ENCODE measurements at places on chromosomes 6 and 20.

- DNase-seq: no peak
Observed at GRCh38 chr6:166970091-166970490, 13.7 kb upstream of the RNASET2 start.

- no peak for DNase-seq
Observed at GRCh38 chr6:131549811-131550210, 23.2 kb upstream of the ARG1 start.

- DNase-seq: no peak
Observed at GRCh38 chr6:105458551-105458950, 55.7 kb upstream of the PREP start.

- no peak for DNase-seq
Observed at GRCh38 chr6:97947841-97948240, 664.8 kb upstream of the MMS22L start.

DNA sequence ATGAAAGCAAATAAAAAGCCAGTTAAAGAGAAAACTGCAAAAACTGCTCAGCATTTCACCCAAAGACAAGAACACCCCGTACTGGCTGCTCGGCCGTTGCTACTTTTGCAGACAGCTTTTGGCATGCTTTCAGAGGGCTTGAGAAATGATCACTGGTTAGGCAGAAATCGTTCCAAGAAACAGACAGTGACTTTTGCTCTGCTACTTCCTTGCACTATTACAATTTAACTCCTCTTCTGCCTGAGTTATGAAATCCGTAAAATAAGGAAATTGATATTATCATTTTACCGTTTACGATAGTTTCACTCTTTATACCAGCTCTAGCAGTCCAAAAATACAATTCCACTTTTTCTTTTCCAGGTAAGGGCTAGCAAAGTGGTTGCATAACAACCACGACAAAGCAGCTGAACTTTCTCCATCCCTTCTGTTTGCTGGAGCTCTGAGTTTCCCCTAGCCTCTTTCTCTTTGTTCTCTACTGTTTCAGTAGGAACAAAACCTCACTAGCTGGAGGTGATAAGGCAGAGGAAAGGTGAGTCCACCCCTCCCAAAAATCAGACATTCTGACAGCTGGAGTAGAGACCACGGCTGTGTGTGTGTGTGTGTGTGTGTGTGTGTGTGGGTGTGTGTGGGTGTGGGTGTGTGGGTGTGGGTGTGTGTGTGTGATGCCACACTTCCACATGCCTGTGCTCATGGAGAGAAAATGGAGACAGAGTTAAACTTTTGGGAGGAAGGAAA lies 191.8 kb upstream of the RREB1 start:
- peak; percentile 34 for DNase-seq

- DNase-seq: no peak
Observed at GRCh38 chr6:148868314-148868713, 121.5 kb downstream of the UST start.

DNA sequence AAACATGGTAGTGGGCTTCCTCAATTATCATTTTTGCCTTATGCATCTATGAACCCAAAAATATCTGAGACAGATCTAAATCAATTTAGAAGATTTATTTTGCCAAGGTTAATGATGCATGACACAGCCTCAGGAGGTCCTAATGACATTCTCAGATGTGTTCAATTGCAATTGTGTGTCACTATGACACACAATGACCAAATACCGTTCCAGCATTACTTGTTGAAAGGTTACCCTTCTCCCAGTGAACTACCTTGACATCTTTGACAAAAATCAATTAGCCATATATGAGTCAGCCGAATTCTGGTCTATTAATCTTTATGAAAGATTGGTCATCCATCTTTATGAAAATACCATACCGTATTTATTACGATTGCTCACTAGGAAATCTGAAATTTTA lies 592.5 kb upstream of the GJE1 start:
- no peak for DNase-seq

GRCh38 chr6:28597217-28597835 lies 71.6 kb downstream of the GPX5 start:
- no peak for DNase-seq

DNA sequence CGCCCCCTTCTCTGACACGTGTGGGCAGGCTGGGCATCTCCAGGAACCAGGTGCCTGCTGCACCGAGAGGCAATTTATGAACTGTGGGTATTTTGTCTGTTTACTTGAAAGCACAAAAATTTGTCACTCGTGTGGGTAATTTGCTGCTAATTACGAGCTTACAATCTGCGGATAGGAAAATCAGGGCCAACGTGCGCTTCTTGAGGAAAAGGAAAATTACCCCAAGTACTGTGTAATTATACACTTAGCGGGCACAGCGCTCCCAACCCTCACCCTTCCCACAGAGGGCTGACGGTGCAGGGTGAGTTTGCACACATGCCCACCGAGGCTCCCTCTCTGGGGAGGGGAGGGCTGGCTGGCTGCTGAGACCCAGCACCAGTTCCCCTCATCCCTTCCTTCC lies 25.3 kb upstream of the MDGA1 start:
- no peak for DNase-seq

DNA sequence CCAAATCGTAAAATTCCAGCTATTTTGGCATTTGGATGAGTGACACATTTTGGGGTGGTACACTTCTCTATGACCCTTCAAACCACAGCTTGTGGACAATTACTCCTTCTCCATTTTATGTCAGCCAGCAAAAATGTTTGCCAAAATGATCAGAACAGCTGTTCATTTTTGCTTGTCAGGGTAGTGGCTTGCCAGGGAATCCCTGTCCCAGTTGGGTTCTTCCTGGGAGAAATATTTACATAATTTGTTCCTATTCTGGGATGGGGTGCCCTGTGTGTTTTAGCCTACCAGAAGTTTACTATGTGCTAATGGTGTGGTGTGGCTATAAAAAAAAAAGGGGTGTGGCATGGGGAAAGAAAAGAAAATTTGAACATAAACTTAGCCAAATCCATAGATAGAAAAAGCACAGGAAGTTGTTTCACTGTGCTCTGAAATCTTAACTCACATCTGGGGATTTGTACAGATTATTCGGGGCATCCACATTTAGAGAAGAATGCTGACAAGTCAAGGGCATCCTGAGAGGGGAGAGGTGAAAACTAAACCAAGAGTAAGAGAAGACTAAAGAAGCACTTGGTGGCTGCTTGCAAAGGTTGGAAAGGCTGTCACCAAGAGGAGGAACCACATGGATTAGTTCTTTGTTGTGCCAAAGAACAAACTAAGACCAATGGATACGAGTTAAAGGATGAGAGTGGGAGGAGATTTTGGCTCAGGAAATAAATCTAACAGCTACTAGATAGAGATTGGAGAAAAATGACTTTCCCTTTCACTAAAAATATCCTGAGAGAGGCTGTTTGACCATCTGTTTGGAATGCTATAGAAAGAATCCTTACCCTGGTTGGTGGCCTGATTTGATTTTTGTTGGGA lies 55.2 kb upstream of the RBM24 start:
- DNase-seq: no peak

DNA sequence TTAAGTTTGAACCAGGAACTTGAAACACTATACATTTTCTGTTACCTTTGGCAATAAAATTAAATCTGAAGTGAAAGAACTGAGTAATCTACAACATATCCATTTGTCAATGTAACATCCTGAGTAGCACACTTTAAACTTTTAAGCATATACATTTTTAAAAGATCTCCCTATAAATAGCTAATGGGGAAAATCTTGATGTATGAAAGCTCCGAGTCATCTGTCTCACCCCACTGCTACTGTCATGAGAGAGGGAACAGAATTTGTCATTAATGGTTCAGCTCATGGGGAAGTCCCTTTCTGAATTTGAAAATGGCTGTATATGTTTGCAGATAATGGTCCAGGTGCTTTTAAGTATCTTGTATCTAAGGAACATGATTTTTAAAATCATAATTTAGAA lies 55.2 kb upstream of the NOX3 start:
- no peak for DNase-seq

All from globus pallidus (tissue), 1 donor.